ENCODE measurements at places on chromosomes 1 and 21.
A peak's percentile ranks its signal among the peaks of the same experiment; 100 is the strongest.

GRCh38 chr1:203839081-203839480 is 22.3 kb upstream of the SNRPE start:
- no peak for ATAC-seq

DNA sequence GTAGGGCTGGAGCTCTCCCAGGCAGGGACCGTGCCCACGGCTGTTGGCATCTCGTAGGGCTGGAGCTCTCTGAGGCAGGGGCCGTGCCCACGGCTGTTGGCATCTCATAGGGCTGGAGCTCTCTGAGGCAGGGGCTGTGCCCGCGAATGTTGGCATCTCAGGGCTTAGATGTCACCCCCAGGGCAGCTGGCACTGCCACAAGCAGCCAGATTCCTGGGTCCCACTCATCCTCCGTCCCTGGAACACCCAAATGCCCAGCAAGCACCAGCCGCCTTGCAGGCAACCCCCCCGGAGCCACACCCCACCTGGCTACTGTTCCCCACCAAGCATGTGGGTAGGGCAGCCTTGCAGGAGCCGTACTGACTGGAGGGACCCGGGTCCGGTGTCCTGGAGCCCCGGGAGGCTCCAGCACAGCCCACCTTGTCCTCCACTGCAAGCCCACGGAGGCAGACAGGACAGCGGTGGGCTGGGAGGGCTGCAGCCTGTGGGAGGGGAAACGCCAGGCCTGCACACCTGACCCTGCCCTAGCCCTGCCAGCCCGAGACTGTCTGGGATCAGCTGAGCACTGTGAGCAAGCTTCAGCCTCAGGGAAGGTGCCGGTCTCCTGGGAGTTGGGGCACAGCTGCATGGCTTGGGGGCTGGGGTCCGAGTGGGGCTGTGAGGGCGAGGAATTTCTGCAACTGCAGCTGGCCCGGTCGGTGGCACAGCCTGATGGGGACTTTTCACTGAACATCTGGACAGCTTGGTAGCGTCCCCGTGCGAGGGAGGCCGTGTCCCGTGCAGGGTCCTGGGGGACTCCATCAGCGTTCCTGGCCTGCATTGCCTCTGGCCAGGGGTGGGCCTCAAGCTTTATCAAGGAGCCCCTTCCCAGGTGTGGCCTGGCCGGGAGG is 53.6 kb downstream of the COL18A1 start:
- no peak for ATAC-seq

DNA sequence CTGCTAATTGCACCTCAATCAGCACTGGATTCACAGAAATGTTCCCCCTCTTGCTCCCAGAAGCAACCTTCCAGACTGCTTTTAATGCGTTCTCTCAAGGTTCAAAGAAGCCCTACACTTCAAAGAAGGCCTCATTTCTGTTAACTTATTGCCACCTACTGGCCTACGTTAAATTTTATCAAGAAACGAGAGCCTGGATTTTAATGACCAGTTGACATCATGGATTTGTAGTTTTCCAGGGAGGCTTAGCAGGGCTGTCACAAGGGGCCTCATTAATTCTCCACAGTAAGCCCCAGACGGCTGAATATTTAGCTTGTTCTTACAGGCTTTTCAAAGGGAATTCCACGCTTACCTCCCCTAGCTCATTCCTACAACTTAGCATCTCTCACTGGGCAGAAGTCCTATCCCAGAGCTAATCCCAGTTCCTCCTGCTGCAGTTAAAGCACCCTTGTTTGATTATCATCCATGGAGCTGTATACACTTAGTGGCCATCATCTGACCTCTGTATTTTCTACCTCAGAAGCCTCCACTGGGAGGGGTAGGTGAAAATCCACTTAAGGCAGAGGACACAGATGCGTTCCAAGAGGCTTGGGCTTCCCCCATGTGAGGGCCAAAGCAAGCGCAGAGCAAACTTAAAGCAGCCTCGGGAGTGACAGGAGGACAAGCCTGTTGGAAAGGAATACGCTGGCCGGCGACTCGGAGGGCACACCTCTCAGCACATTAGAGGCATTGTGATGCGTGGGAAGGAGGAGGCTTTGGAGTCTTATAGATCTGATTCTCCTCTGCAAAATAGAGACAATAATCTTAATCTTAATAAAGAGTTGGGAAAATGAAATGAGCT is 32.2 kb upstream of the CYP4X1 start:
- ATAC-seq, result no peak

- no peak for ATAC-seq
Measured at GRCh38 chr1:106181866-106182265, 874.6 kb upstream of the PRMT6 start.

- peak; percentile 89 for ATAC-seq
Measured at GRCh38 chr1:221794079-221794670, 52.3 kb upstream of the DUSP10 start.

- peak; percentile 80 for ATAC-seq
Measured at GRCh38 chr1:243407284-243408018, 151.6 kb downstream of the SDCCAG8 start.

DNA sequence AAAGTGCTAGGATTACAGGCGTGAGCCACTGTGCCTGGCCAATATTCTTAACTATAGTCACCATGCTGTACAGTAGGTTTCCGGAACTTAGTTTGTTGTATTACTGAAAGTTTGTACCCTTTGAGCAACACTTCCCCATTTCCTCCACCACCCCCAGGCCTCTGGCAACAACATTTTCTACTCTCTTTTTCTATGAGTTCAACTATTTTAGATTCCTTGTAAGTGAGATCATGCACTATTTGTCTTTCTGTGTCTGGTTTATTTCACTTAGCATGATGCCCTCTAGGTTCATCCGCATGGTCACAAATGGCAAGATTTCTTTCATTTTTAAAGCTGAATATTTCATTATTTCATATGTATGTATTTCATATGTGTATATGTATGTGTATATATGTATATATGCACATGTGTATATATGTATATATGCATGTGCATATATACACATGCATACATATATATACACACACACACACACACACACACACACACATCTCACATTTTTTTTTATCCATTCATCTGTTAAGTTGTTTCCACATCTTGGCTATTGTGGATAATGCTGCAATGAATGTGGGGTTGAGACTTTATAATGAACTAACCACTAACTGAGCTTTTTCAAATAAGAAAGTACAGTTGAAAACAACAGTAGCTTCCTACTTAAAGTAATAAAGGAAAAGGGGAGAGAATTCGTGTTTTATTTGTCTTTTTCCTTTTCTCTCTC is 256.8 kb upstream of the C1orf105 start:
- ATAC-seq, result no peak

- ATAC-seq, result no peak
Measured at GRCh38 chr1:208962867-208963266, 620.6 kb upstream of the CAMK1G start.

DNA sequence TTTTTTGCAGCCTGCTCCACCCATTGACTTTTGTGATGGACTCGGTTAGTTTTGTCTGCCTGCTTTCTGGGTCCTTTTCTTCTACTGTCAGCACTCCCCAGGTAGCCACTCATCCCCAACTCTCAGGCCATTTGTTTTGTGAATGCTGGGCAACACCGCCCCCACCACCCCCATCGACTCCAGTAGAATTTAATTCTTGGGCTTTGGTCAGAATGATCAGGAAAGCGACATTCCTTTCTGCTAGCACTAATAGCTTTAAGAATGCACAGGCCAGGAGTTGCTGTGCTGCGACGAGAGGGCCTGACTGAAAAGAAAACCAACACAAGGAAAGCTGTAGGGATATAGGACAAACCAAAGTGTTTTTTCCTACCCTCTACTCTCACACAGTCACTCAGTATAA is 144.4 kb downstream of the CDC7 start:
- no peak for ATAC-seq

DNA sequence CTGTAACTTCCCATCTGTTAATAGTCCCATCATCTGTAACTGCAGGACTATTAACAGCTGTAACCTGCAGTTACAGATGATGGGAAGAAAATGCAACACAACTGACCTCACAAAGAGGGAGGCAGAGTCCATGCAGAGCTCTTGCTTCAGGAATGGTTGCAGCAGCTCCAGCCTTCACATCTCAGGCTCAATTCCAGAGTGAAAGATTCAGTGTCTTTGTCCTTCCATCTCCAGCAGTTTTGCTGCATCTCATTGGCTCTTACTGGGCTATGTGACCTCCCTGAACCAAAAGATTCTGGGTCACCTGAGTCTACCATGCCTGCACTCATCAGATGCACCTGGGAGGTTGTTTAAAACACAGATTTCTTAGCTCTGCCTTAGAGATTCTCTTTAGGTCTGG is 686.7 kb downstream of the MATN1 start:
- ATAC-seq, result no peak

DNA sequence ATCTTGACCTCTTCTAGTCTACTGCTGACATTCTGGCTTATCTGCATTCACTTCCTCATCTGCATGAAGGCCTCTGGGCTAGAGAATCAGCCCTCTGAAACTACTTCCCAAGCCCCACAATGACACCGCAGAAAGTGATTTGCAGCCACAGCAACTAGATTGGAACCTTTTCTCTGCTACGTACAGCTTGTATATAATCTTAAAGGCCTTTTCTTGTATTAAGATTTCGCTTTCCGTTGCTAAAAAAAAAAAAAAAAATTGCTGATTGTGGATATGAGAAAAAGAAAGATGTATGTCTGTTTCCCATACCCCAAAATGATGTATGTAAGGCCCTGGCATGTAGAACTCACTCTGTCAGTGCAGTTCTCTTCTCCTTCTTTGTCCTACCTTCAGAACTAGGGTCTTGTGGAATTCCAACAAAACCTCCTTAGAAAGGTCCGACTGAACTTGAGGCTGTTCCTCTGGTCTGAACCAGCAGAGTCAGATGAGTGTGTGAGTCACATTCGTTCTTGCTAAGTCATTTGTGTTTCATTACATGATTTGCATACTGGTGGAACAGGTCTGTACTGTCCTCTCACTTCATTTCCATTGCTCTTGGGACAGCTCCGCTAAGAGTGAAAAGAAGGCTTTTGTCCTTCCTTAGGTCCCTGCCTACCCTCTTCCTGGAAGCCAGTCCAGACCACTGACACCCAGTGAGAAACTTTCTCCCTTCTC is 62.7 kb downstream of the PLPP3 start:
- peak; percentile 42 for ATAC-seq

GRCh38 chr1:6889875-6890480 is 104.7 kb downstream of the CAMTA1 start:
- peak; percentile 66 for ATAC-seq

- peak; percentile 66 for ATAC-seq
Measured at GRCh38 chr1:100622037-100622436, 84.1 kb downstream of the GPR88 start.

DNA sequence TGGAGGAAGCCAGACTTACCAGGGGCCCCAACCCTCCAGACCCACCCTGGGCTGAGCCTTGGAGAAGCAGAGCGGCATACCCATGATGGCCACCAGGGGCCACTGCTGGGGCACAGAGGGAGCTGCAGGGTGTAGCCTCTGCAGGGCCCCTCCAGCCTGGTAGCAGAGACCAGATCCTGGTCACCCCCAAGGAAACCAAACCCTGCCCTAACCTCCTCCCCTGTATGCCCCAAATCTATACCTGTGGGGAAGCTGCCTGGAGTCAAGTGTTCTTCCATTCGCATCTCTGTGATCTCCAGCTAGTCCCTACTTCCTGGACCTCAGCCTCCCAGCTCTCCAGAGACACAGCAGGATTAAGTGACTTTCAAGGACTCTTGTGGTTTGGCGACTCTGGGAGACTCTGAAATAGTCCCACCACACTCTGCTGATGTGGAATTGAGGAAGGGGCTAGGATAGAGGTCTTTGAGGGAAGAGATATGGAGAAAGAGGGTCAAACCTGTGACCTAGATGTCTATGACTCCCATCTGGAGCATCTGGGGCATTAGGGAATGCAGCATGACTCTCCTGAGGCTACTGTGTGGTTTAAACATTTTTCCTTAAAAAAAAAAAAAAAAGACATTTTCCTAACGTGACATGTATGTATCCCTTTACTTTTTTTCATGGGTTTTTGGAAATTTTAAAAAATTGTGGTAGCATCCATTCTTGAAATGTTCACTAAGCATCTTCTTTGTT is 119.2 kb upstream of the IPO9 start:
- ATAC-seq, result peak; percentile 88

GRCh38 chr21:44535963-44536362 is 4.0 kb downstream of the KRTAP10-1 start:
- no peak for ATAC-seq

DNA sequence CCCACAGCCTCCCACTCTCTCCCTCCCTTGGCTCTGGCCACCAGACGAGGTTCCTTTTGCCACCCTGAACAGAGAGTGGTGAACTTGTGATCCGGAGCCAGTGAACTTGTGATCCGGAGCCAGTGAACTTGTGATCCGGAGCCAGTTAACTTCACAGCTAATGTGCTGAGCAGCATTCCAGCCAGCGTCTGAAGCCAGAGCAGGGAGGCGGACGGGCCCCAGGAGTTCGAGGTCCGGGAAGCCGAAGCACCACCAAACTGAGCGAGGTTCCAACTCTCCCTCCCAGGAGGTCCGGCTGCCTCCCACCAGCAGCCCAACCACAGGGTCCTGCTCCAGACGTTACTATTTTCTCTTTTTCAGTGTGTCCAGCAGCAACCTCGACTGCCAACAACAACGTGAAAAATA is 85.8 kb downstream of the SYF2 start:
- ATAC-seq, result no peak

- no peak for ATAC-seq
Measured at GRCh38 chr1:26159743-26160039, 812 bp downstream of the FAM110D start.

DNA sequence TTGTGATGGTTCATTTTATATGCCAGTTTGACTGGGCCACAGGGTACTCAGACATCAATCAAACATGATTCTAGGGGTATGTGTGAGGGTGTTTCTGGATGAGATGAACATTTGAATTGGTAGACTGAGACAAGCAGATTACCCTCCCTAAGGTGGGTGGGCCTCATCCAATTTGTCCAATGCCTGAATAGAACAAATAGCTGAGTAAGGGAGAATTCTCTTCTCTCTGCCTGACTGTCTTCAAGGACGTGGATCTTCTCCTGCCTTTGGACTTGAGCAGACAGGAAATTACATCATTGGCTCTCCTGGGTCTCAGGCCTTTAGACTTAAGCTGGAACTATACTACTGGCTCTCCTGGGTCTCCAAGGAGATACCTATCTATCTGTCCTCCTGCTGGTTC is 64.4 kb downstream of the SUSD4 start:
- no peak for ATAC-seq

- no peak for ATAC-seq
Measured at GRCh38 chr1:31801458-31801857, 14.4 kb downstream of the SPOCD1 start.

DNA sequence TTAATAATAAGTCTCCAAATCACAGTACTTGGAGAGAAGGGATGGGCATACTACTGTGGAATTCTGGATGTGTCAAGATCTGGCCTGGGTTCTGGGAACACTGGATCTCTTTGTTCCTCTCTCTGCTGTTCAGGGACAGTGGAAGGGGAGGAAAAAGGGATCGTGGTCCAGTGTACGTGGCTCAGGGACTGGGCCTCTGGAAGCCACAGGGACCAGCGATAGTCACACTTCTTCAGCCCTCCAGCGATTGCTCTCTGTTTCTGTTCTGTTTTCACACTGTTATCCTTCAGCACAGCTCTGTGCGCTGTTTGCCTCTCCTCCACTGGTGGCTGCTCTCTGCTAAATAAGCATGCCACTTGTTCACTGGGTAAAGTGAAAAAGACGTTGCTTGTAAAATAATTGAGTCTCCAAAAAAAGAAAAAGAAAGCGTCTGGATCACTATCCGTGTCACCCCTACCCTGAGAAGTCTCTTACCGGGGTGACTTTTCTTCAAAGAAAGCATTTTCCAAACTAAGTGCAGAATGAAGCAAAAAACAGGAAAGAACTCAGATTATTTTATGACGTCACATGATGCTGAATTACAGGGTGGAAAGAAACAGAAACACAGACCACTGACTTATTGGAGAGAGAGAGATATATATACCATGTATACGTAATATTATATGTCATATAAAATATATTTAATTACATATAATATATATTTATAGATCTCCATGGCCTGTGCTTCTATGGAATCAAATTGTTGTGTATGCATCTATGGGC is 279.4 kb downstream of the RGS7 start:
- ATAC-seq, result no peak

- no peak for ATAC-seq
Measured at GRCh38 chr1:187877220-187877619, 1048.5 kb downstream of the PLA2G4A start.

Measured in activated T-helper 17 cell treated with anti-CD3 and anti-CD28 coated beads, Interleukin-2, amount 50 U/mL, for 72 hours (primary cell).